ENCODE measurements at places on chromosomes 16 and 17. TPM values are rescaled to one million over a fixed set of nuclear protein-coding genes. Genes with fewer than 3 reads are reported as not detected.
A peak's percentile ranks its signal among the peaks of the same experiment; 100 is the strongest.

Gene ATP2A1
- 1.7 TPM for total RNA-seq

Gene RAPGEFL1
- total RNA-seq: 10.5 TPM

Gene C16orf46
- 0.37 TPM for total RNA-seq

Gene SPATA22
- total RNA-seq: not detected

Gene STH
- not detected for total RNA-seq

Gene XAF1
- total RNA-seq: 53.2 TPM

Gene TBC1D3B
- total RNA-seq: 3.6 TPM

Gene ABAT
- total RNA-seq: 9.5 TPM

Gene MAF
- total RNA-seq: 139 TPM

Gene RPRML
- not detected for total RNA-seq

Gene NPIPA2
- 4.1 TPM for total RNA-seq

Gene PLXDC1
- 7.5 TPM for total RNA-seq

Gene OR2C1
- total RNA-seq: not detected

Gene KIF2B
- total RNA-seq: not detected

Gene DNAI2
- 4.1 TPM for total RNA-seq

- no peak for DNase-seq
Measured at GRCh38 chr16:13453325-13453724, 466.6 kb upstream of the ERCC4 start.

DNA sequence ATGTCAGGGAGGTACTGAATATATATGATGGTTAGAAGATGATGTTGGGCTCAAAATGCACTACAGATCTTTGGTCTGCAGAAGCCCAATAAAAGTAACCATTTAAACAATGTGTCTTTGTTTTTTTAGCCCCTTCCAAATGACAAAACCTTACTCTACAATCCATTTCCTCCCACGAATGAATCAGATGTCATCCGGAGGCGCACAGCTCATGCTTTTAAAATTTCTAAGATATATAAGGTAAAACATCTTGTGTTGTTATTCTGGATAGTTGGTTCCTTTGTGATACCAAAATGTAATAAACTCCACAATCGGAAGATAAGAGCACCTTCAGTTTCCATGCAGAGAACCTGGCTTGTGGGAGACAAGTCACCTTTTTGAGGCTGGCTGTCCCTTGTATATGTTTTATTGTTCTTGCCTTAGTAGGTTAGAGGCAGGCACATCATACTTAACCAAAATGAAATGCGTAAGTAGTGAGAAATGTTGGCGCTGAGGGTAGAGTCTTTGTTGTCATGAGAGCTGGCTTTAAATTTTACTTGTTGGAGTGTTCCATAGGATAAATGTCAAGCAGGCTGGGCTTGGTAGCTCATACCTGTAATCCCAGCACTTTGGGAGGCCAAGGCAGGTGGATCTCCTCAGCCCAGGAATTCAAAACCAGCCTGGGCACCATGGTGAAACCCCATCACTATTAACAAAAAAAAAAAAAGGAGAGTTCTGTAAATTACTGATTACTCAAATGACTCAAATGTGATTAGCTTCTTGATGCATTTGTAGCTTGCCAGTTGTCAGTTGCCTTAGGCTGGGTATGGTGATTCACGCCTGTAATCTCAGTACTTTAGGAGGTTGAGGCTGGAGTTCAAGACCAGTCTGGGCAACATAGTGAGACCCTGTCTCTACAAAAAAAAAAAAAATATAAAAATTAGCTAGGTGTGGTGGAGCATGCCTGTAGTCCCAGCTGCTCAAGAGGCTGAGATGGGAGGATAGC lies 19.7 kb upstream of the SNTB2 start:
- no peak for DNase-seq

- no peak for DNase-seq
Measured at GRCh38 chr17:81868674-81869220, 2.4 kb downstream of the ARHGDIA start.

- no peak for DNase-seq
Measured at GRCh38 chr17:77140878-77141767, at the start of gene SEC14L1. TSS of gene SEC14L1 (plus strand) at chr17:77140969. CDS start at chr17:77143597, 2,628 bp downstream.

DNA sequence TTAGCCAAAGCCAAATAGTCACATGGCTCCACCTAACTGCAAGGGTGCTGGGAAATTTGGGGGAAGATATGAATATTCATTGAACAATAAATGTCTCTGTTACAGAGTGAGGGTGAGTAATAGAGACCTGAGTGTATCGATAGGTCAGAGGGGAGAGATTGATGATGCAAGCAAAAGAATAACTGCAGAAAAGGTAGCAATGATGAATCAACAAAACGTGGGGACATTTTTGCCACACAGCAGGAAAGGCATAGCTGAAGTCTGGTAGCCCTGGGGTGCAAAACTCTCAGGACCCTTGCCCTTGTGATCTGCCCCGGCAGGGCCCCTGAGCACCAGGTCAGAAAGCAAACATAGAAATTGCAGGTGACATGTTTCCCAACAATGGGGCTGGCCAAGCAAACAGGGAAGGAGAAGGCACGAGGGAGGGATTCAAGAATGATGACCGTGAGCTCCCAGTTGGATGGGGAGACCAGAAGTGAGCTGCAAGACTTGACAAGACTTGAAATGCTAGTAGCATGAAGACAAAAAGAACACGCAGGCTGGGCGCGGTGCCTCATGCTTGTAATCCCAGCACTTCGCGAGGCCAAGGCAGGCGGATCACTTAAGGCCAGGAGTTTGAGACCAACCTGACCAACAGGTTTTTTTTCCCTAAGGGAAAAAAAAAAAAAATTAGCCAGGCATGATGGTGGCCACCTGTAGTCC lies 12.7 kb upstream of the HERPUD1 start:
- DNase-seq: no peak

GRCh38 chr17:76427501-76428231 lies 25.3 kb downstream of the UBE2O start:
- no peak for DNase-seq

DNA sequence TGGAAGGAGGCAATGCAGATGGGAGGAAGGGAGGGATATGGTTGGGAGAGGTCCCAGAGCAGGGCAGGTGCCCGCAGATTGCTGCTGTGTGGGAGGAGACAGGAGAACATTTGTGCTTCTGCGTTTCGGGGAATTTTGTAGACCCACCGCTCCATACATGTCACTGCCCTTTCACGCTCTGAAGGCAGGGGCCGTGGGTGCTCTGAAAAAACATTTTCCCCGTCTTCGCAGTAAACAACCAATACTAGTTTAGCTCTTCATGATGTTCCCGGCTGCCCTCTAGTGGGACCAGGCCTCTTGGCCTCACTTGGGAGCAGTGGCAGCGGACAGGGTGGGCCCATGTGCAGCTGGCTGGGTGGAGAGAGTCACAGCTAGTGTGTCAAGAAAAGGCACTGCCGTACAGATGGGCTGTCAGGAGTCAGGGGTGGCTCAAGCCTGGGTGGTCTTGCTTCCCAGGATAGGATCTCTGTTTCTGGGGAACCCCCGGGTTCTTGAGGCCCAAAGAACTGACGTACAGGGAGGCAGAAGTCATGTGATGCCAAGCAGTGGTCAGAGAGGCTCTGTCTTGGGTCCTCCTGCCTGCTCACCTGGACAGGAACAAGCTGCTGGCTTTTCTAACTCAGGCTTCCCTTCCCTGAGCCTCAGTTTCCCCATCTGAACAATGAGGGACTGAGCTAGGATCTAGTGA lies 46.5 kb upstream of the CPNE2 start:
- DNase-seq: no peak

GRCh38 chr16:62620275-62620674 lies 584.0 kb upstream of the CDH8 start:
- no peak for DNase-seq

DNA sequence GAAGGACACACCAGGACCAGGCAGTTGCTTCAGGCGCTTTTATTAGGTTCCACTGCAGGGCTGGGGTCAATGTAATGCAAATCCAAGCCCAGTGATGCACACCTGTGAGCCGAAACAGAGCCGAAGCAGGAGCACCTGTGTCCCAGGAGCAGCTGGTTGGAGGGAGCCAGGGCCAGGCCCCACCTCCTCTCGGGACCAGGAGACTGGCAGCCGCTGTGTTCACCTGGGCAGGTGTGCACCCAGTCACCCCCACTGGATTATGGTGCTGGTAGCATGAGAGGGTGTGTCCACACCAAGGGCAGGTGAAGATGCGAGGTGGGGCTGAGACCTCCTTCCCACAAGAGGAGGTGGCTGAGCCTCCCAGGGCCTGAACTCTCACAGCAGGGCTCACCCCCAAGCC lies 4.7 kb upstream of the FAAP100 start:
- no peak for DNase-seq

- no peak for DNase-seq
Measured at GRCh38 chr17:27771586-27771985, 28.7 kb downstream of the NOS2 start.

DNA sequence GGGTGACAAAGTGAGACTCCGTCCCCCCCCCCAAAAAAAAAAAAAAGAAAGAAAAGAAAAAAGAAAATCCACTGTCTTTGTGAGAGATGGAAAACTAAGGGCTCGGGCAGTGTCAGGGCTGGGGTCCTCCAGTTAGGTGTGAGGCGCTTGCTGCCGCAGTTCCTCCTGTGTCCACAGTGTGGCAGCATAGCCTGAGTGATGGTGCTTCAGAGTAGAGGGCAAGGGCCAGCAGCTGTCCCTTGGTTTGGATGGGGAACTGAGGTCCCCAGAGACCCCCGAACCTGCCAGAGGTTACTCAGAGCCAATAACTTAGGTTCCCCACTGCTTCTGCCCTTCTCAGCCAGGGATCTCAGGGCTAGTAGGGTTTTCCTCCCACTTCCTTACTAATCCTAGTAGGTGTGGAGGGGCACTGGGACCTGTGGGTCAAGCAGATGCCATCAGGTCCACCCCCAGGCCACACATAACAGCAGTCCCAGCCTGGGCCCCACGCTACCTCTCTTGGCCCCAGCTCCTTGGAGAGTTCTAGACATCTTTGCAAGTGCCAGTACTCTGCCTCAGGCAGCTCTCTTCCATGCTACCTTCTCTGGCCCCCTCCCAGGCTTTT lies 7.9 kb upstream of the LLGL1 start:
- peak; percentile 56 for DNase-seq

DNA sequence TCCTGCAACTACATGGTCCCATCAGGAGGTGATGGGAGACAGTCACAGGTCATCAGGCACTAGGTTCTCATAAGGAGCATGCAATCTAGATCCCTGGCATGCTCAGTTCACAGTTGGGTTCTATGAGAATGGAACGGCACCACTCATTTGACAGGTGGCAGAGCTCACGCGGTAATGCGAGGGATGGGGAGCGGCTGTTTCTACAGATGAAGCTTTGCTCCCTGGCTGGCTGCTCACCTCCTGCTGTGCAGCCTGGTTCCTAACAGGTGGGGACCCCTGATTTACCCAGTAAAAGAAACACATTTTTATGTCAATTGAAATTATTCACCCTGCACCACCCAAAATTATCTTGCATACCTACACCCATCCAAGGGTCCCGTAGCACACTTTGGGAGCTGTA lies 42.7 kb upstream of the ZNHIT3 start:
- DNase-seq: no peak

GRCh38 chr17:33291248-33292200 lies 1.6 kb downstream of the ASIC2 start:
- no peak for DNase-seq

GRCh38 chr16:24820522-24820921 lies 25.2 kb upstream of the SLC5A11 start:
- DNase-seq: no peak

DNA sequence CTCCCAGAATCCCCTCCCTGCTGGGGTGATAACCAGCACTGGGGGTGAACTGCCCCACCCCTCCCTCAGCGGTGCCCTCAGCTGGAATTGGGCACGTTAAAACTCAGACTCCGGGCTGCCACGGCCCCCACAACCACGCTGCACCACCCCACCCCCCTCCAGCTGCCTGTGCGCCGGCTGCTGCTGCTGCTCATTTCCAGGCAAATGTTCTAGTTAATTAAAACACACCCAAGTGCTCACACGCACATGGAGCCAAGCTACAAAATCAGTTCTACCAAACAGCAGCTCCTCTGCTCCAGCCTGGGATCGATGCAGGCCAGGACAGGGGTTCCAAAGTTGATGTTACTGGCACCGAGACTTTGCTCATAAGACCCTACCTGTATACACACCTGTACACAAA lies 180.5 kb downstream of the ZNF423 start:
- DNase-seq: no peak

DNA sequence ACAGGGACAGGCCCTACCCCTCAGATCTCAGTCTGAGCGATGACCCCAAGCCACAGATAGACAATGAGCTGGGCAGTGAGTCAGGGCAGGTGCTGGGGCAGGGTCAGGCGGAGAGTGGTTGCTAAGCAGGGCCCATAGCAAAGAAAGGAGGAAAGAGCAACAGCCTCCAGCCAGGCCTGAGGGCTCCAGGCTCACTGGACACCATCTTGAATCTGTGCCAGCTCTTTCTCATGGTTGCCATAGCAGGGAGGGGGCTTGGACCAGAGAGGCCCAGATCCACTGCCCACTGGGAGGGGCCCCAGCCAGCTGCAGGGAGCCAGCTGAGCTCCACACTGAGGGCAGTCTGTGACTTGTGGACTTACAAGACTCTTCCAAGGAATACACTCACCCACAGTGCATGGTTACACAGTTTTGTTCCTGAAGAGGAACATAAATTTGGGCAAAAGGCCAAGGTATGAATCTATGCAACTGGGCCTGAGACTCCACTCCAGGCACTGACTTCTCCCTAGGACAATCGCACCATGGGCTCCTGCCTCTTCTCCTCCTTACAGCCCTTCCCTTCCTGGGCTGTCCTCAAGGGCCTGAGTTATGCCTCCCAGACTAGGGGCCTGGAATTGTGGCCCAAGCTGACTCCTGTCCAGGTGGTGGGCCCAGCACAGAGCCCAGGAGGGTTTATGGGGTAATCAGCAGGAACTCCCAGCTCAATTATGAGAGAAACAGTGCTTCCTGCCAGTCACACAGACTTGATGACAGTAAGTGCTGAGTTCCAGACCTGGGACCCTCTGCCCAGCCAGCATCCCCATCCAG lies 59.9 kb downstream of the BEAN1 start:
- DNase-seq: no peak

DNA sequence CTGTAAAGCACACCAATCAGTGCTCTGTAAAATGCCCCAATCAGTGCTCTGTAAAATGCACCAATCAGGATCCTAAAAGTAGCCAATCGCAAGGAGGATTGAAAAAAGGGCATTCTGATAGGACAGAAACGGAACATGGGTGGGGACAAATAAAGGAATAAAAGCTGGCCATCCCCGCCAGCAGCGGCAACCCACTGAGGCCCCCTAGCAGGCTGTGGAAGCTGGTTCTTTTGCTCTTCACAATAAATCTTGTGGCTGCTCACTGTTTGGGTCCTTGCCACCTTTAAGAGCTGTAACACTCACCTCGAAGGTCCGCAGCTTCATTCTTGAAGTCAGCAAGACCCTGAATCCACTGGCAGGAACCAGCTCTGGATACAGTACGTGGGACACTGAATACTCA lies 162.4 kb upstream of the TBX2 start:
- no peak for DNase-seq

GRCh38 chr16:35750157-35750689 lies 2290.8 kb downstream of the TP53TG3F start:
- DNase-seq: no peak

DNA sequence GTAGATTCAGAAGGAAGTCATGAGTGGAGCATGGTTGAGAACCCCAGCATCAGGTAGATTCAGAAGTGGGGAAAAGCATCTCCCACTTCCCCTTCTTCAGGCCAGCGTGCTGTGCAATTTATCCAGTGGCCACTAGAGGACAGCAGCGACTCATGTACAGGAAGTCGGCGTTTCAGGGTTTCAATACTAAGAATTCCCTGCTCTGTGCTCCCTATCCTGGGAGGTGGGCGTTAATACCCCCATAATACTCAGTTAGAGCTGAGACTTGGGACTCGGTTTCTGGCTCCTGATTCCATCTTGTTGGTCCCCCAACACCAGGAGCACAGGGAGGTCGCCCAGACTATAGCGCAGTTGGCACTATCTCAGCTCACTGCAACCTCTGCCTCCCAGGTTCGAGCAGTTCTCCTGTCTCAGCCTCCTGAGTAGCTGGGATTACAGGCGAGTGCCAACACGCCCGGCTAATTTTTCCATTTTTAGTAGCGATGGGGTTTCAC lies 75.3 kb upstream of the AMZ2 start:
- DNase-seq: peak; percentile 51

- DNase-seq: no peak
Measured at GRCh38 chr17:72609501-72609900, 483.0 kb downstream of the SLC39A11 start.
